ENCODE measurements at places on chromosomes 2 and 18.

DNA sequence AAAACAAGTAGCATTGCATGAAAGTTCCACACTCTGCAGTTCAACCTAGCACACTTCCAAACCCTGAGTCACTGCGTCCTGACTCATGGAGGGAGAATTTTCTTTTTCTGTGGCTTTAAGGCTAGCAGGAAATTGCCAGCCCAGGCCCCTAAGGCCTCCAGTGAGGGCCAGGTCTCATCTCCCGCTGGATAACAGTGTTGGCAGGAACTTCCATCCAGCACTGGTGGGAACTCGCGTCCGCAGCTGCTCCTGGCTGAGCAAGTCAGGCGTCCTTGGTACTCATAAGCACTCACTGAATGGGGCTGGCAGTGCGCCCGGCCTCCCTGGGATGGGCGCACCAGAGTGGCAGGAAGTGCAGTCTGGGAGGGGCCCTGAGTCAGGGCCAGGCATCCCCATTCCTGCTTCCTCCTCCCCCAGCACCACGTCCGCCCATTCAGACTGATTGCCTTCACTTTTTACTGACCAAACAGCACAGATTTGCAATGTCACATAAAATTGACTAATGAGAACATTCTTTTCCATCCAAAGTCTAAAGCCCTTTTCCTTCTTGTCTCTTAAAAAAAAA is 14.3 kb downstream of the MALL start:
- no peak for DNase-seq

GRCh38 chr2:187493180-187493579 is 45.1 kb upstream of the CALCRL start:
- no peak for DNase-seq

DNA sequence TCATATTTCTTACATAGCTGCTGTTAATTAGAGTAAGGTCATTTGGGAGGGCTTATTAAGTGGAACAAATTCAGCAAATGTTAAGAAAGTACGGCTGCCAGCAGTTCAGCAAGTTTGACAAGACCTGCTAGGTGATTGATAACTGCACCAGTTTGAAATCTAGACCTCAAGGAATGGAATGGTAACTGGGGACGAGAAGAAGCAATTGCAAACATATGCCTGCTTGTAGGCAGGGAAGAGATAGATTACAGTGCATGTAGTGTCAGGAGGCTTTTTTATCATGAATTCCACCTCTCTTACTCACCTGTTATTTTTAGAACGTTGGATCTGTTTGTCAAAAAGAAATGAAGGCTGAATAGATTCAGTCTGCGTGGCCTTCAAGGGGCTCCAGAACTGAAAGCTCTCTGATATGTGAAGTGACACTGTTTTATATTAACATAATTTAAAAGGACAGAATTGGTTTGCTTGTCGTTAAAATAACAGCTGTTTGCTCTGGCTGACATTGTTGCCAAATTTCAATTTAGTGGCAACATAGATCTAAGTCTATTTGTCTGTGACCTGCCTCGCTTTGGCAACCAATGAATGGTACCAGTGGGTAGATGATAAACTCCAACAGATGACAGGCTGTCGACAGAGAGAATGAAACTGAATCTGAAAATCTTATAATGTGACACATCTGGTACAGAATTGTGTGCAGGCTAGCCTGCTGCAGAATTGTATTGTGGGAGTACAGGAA is 199.3 kb downstream of the ZNF407 start:
- DNase-seq: no peak

DNA sequence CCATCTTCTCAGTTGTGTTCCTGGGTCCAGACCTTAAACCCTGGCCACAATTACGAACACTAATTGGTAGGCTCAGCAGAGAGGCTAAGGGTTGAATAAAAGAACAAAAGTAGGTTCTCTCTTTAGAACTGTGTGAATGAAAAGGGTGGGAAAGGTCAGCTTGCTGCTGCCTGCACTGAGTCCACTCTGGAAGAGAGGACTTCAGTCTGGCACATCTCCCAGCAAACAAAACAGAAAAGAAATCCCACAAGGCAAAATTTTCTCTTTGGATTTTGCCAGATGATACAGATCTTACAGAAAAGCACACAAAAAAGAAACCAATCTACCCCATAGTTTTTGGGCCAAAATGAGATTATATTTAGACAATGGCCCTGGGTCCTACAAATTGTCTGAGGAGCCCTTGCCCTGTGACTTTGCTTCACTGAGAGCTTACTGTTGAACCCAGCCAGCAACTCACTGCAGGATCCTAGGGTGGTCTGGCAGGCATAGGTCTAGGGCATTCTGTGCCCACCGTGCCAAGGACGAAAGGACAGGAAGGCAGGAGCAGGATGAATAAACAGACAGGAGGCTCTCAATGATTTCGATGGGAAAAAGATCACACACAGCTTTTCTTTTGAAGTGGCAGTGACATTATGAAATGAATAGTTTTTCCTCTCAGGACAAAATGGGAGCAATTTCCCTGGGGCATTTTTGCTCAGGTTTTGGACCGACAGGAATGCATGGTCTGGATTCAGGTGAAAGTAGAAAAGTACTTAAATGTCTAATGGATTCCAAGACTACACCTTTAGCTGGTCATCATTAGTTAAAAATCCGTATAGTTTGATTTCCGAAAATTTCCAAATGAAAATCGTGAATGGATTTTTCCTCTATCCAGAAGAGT is 68.4 kb upstream of the STAM2 start:
- DNase-seq: no peak

GRCh38 chr18:74665346-74665745 is 67.7 kb downstream of the ZNF407 start:
- DNase-seq: no peak

DNA sequence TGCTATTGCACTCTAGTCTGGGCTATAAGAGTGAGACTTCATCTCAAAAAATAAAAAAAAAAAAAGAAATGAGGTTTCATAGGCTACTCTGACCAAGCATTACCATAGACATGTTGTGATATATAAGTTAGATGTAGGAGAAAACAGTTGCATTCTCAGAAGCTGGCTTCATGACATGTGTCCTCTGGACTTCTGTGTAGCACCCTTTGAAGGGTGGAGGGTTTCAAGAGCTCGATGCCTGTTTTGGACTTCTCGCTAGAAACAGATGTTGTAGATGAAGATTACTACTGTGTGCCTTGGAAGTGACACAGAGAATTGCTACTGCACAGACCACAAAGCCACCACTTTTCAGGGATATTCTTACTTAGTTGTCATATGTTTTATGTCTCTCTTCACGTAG is 91.0 kb downstream of the TMEM247 start:
- no peak for DNase-seq

- no peak for DNase-seq
Observed at GRCh38 chr18:23141104-23141999, 6.1 kb downstream of the CABLES1 start.

DNA sequence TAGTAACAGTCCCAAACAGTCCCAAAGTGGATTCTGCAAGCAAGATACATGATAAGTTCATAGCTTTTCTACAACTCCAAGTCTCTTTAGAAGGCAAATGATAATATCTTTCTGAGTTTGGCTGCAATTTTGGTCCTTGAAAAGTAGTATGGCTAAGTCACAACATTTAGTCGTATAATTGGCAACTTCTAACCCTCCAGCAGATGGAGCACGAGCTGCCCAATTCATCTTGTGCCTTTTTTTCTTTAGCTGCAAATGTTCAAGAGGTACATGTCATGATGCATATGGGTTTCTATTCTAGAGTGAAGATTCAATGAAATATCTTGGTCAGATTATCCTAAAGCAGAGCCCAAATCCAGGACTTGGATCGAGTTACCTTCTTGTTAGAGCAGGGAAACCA is 127.0 kb upstream of the KLHL14 start:
- DNase-seq: no peak

- DNase-seq: no peak
Observed at GRCh38 chr18:46899274-46899948, 17.9 kb downstream of the PIAS2 start.

GRCh38 chr2:219748671-219749570 is 121.5 kb downstream of the SLC4A3 start:
- no peak for DNase-seq

DNA sequence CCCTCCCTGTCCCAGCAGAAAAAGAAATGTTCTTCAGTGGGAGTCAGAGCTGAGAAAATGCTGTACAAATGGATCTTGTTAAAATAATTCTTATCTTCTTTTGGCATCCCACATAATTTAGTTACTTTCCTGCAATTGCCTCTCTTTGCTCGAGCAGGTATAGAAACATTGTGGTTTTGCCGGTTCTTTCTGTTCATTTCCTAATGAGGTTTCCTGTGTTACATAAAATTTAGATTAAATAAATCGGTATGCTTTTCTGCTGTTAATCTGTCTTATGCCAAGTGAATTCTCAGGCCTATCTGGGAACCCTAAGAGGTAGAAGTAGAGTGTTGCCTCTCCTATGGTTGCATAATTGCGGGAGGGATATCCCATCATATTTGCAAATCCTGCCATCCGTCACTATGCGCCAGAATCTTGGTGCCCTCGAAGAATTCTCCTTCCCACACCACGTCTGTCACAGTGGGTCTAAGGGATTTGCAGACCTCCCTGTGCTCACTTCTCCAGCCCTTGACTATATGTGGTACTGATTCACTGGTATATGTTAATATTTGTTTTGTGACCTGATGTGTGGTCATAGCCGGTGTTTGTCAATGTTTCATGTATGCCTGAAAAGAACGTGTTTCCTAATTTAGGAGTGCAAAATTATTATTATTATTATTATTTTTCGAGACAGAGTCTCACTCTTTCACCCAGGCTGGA is 12.2 kb upstream of the HDAC4 start:
- no peak for DNase-seq

DNA sequence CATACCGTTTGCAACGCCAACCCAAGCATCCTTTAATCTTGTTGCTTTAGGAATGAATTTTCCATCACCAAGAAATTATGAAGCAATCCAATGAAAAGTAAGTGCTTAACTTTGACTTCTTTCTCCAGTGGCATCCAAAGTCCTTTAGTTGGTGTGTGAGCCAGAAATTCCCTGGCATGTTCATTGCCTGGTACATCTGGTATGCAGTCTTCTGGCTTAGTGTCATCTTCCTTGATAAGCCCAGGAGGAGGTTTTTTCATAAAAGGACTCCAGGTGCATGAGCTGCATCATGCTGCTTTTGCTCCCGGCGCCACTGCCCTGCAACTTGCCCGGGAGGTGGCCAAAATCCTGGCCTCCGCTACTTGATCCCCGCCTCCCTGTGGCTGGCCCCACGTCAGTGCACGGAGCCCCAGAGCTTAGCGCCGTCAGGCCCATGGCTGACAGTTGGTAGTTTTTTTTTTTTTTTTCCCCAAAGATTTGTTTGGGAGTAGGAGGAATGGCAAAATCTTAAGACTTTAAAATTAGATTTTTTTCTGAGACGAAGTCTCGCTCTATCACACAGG is 58.7 kb downstream of the PUM2 start:
- DNase-seq: no peak

DNA sequence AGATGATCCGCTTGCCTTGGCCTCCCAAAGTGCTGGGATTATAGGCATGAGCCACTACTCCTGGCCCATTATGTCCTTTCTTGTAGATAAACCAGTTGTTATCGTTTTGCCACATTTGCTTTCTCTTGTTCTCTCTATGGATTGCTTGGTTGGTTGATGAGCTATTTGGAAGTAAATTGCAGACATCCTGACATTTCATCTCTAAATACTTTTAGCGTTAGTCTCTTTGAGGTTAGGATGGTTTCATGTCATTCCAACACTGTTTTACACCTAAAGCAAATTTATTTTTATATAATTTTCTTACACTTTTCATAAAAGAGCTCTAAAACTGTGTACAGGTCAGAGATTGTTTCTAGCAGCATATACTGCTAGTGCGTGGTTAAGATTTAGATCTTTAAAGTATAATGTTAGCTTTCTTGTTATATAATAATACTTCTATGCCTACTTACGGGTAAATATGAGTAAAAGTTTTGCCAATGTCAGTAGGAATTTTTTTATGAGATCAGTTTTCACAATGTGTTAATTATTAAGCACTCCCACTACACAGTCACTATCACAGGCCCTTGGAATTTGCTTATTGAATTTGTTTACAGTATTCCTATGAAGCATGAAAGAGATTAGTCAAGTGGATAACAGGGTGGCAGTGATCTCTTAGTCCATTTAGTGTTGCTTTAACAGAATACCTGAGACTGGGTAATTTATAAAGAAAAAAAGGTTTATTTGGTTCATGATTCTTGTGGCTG is 10.3 kb downstream of the POLI start:
- no peak for DNase-seq

DNA sequence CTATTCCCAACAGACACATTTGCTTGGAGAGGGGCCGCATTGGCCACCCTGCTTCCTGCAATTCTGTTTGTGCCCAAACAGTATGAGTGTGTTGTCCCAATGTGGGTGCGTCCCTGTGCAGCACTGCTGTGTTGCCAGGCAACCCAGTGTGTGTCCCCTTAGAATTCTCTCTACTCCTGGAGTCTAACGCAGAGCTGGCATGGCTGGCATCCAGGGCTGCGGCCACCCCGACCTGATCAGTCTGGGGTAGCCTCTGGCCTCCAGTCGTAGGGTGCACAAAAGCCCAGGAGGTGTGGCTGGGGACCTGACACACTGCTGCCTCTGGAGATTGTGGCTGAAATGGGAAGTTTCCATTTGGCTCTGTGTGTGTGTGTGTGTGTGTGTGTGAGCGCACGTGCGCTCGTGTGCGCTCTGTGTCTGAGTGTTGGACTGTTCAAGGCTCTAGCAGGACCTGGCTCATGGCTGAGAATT is 48.0 kb downstream of the TEX44 start:
- DNase-seq: no peak

DNA sequence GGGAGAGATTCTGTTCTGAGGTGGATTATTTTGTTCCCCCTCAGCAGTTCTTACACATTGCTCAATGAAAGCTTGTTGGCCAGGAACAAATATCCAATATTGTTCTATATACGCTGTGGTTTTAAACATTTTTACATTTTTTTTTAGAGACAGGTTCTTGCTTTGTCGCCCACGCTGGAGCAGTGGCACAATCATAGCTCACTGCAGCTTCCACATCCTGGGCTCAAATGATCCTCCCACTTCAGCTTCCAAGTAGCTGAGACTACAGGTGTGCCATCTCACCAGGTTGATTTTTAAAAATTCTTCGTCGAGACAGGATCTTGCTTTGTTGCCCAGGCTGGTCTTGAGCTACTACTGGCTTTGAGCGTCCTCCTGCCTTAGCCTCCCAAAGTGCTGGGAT is 58.9 kb upstream of the KIF5C start:
- no peak for DNase-seq

GRCh38 chr2:7132753-7133152 is 215.5 kb downstream of the RNF144A start:
- no peak for DNase-seq

DNA sequence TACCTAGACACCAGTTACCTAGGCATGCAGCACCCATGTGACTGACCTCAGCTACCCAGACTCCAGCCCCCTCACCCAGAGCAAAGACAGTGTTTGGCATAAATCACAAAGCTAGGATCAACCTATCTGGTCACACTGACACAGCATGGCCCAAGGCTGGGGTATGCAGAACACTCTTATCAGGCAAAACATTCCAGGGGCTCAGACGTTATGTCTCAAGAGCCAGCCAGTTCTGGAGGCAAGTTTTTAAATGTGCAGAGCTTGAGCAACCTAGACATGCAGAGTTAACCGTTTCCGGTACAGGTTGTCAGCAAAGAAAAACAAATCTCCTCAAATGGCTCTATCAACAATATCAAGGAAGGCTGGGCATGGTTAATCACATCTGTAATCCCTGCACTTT is 92.8 kb downstream of the AP1S3 start:
- no peak for DNase-seq
